ENCODE measurements at places on chromosomes 11 and 22.

GRCh38 chr22:45192701-45193187, 29.0 kb downstream of the NUP50 start:
- no peak for DNase-seq

DNA sequence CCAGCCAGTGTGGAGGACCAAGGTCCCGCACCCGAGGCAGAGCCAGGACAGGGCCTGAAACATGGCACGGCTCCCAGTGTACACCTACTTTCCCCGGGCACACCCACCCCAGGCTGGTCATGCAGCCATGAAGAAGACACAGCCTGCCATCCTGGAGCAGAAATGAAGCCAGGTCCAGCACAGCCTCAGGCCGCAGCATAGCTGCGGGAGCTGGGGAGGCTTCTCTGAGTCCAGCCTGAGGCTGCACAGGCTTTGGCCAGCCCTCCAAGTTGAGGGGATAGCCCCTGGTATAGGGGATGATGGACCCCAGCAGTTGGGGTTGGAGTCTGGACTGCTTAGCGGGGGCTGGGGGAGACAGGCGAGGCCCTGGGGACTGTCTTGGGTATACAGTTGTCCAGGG, 2.9 kb upstream of the HDAC10 start:
- no peak for DNase-seq

DNA sequence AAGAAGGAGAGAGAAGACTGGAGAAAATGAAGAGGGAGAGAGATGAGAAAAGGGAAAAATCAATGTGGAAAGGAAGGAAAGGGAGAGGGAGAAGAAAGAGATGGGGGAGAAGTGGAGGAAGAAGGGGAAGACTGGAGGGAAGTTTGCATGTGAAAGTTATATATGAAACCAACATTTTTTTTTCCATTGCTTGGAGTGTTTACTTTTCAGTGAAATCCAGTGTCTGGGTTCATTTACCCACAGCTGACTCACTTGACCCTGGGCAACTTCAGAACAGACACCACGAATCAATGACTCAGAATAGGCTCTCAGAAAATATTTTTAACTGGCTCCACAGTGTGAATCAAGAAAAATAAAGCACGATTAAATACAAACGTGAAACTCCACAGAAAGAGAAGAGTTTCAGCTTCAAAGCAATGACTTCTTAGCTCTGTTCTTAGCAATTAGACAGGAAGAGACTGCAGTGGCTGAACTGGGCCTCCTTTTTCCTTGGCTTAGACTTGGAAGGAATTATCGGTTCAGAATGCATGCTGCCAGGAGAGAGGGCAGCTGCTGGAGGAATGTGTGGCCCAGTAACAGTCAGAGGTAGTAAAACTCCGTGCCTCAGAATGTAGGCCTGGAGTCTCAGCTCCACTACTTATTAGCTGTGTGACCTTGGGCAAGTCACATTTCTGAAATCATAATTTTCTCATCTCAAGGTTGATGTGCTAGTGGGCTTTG, 237.5 kb downstream of the MIAT start:
- DNase-seq = no peak

- no peak for DNase-seq
These were observed 116.4 kb downstream of the SLC17A6 start for GRCh38 chr11:22454461-22455090.

GRCh38 chr11:27075192-27075591, 34.6 kb downstream of the BBOX1 start:
- no peak for DNase-seq
